ENCODE measurements at places on chromosomes 4 and X.

DNA sequence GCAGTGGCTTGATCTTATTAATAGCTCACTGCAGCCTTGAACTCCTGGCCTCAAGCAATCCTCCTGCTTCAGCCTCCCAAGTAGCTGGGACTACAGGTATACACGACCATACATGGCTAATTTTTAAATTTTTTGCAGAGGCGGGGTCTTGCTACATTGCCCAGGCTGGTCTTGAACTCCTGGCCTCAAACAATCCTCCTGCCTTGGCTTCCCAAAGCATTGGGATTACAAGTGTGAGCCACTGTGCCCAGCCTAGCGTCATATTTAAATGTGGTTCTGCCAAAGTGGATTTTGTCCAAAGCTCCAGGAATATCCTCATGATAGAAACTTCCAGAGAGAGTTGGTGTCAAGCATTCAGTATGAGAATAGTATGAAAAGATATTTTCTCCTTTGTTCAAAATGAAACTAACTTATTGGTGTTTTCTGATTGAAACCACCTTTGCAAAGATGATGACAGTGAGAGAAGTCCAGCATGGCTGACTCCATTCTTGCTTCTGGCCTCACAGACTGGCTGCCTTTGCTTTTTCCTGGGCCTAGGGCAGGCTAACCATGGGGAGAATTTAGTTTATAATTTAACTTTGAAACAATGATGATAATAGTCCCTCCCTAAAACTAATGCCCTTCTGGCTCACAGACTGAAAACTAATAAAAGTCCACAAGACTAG is 129.0 kb downstream of the C4orf51 start:
- no peak for DNase-seq

DNA sequence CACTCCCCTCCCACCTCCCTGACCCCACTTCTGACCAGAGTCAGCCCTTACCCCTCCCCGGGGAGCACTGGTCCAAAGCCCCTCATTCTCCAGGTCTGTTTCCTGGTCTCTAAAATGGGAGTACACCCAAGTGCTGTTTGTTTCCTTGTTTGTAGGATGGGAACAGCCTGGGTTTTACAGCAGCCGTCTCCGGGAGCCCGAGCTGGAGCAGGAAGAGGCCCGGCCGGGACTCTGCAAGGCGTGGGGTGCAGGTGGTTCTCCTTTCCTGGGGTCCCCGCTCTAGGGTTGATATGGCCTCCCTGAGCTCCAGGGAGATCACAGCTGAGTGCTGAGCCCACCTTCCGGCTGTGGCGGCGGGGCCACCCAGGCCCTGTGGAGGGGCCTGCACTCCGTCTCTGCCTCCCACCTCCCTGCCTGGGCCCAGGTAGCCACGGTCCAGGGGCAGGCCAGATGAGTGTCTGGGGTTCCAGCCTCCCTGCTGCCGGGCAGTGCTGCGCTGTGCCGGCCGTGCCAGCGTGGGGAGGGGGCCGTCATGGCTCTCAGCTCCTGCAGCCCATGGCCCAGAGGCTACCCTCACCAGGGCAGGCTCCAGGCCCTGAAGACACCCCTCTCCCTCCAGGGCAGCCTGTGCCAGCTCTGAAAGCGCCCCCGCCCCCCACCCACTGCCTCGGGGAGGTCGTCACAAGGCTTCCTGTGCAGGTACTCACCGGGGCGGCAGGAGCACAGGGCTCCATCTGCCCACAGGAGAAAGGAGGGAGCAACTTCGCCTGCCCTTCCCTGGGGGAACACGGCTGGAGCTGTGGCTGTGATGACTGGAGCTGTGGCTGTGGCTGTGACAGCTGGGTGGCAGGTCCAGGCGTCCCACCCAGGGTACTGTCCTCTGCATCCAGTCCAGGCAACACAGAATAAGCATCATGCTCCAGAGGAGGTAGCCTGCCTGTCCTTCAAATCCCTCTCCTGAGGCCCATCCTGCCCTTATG is 98.8 kb downstream of the ADRA2C start:
- no peak for DNase-seq

GRCh38 chr4:40622913-40623312 is 6.8 kb downstream of the RBM47 start:
- DNase-seq: no peak

DNA sequence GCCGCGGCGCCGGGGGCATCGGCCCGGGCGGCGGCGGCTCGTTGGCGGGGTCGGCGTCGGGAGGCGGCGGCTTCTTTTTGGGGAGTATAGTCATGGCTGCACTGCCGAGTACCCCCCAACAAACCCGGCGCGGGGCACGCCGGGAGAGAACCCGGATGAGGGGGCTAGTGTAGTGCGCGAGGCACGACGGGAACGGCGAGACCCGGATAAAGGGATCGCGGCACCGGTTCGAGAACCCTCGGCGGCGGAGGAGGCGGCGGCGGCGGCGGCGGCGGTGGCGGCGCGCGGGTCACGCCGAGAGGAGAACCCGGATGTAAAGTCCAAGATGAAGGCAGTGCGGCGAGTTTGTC is at the start of gene OTUD5:
Gene OTUD5, minus strand, starts transcription at position 131 of the 350 bp plus-strand sequence. Its CDS starts 37 bp downstream, at position 94.
- no peak for DNase-seq

GRCh38 chr4:54146139-54146538 is 46.2 kb downstream of the GSX2 start:
- no peak for DNase-seq

- no peak for DNase-seq
These were observed 175.4 kb downstream of the SH3BGRL start for GRCh38 chrX:81377329-81377728.

- peak; percentile 25 for DNase-seq
These were observed 14.5 kb downstream of the AFP start for GRCh38 chr4:73450398-73451004.

- DNase-seq: no peak
These were observed 323.6 kb downstream of the AFF2 start for GRCh38 chrX:148823986-148824385.

GRCh38 chr4:124188595-124188994 is 523.9 kb downstream of the ANKRD50 start:
- no peak for DNase-seq

DNA sequence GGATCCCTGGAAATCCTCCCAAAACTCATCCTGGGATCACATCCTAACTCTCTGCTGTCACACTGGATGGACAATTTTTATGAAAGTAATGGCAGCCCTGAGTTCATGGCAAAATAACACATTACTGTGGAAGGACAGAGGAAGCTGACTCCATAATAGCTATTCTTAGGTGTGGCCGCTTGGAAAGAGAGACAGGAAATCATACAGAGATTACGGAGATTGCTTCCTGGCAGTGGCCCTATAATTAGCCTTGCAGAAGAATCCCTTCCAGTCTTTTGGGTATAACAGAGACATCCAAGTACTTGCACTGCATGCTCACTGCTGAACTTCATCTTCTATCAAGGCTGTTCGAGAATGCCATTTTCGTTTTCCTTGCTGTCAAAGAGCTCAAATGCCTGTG is 133.1 kb upstream of the VCX start:
- DNase-seq: no peak

DNA sequence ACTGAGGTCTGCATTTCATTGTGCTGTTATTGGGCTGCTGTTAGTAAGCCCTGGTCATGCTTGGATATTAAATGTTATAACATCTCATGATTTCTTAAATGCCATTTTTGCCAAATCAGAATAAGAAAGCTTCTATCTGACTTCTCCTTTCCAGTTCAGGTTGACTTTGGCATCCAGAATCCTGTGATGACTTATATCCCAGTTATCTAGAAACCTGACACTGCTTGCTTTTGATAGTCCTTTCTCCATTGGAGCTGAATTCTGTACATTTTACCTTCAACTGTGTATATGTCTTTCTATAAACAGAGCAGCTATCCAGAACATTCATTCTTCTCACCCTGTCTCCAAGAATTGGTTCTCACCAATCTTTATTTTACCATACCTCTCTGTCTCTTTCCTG is 257.7 kb upstream of the GNPDA2 start:
- DNase-seq: no peak

- DNase-seq: no peak
These were observed 9.6 kb downstream of the PAICS start for GRCh38 chr4:56445699-56446098.

- DNase-seq: no peak
These were observed 64.3 kb downstream of the TIGD2 start for GRCh38 chr4:89175611-89176010.

DNA sequence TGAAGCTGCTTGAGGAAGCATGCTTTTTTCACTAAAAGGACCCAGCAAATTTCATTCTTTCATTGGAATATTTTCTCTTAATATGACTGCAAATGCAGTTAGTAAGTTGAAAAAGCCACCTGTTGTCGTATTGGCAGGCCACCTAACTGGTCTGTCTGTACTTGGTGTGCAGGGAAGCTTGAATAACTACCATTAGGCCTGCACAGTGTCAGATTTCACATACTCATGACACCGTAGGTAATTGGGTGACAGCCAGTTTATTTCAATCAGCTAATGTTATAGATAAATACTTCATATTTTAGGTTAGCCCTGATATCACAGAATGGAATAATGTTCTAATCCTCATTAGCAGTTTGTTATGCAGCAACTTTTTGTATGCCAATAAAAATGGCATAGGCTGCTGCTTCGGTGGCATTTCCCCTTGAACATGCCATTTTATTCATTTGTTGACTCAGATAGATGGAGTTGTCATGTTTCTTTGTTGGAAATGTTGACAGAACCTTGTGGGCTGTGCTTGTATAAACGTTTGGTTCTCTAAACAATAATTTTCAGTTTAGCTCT is 173.7 kb downstream of the RPA4 start:
- DNase-seq: no peak

GRCh38 chrX:6311540-6311939 is 82.9 kb upstream of the NLGN4X start:
- no peak for DNase-seq

GRCh38 chrX:9668537-9668936 is 97.1 kb downstream of the GPR143 start:
- no peak for DNase-seq

DNA sequence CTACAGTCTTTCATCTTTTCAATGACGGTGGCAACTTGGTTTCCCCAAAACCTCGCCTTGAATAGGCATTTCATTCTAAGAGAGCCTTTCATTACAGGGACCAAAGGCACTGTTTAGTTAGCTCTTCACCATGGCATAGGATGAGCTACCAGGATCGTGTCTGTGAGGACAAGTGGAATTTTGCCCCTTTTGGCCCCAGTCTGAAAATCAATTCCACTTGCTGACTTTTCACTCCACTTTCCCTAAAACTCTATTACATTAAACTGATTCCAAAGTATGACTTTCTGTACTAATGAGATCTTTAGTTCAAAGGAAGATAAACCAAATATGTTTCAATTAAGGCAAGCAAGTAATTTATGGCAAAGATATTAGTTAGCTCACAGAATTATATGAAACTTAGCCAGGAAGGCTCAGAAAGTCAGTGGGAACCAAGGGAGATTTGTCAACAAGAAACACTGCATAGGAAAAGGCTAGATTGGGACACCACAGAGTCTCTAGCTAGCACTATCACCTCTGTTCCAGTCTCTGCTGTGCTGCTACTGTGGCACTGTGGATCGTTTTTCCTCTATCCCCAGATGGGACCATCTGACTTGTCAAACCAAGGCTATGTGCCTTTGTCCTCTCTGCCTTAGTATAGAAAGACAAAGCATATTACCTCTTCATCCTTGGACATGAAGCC is 145.6 kb downstream of the SLC7A11 start:
- DNase-seq: no peak

- peak; percentile 4 for DNase-seq
These were observed 61.1 kb upstream of the DCTD start for GRCh38 chr4:182978152-182978827.

GRCh38 chrX:130694983-130695382 is 208.0 kb downstream of the ENOX2 start:
- no peak for DNase-seq

DNA sequence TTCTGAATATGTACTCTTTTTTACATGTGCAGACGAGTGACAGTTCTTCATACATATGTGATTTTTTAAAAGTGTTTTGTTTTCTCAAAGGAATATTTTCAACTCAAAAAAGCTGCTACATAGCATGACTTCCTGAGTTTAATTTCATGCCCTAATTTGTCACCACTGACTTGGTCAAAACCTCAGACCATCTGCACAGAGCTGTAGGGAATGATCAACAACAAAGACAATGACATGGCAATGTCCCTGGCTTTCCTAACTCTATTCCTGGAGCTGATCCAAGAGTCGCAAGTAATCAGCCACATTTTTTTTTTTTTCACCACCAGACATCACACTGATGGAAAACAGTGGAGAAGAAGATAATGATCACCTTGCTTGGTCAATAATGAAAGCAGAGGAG is 97.7 kb downstream of the TMA16 start:
- no peak for DNase-seq

- DNase-seq: no peak
These were observed 39.5 kb downstream of the WDR1 start for GRCh38 chr4:10077076-10077475.

GRCh38 chrX:13367950-13368349 is 48.1 kb upstream of the ATXN3L start:
- DNase-seq: no peak

DNA sequence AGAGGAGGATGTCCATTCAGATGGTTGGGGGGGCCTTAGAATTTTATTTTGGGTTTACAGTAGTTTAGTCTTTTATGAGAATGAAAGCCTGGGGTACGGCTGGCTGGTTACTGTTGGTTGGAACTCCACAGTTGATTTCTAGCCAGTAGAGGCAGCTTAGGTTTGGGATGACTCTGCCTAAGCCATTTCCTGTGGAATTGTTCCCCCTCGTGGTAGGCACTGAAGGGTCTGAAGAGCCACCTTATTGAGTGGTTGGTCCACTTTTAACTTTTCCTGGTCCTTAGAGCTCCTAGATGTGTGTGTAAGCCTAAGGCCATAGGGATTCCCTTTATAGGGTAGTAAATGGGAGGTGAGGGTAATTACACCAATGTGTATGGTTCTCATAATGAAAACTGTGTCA is 19.7 kb downstream of the SPIN3 start:
- no peak for DNase-seq

DNA sequence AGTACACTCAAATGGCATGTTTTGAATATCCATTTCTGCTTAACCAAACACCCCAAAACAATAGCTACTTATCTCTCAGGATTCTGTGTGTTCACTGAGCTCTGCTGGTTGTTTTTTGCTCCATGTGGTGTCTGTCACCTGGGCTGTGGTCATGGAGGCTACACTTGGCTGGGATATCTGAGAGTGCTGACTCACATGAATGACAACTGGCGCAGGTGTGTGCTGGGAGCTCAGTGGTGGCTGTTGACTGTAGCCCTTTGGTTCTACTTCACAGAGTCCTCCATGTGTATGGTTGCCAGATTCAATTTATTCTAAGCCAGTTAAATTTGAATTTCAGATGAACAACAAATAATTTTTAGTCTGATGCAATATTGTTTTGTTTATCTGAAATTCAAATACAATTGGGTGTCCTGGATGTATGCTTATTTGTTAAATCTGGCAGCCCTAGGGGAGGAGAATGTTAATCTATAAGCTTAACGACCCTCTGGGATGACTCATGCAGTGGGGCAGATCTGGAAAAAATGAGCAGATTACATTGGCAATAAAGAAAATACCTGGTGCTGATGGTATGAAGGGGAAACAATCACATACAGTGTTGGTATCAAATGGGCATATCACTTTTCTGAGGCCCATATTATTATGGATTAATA is 28.2 kb upstream of the TCEAL4 start:
- DNase-seq: no peak

GRCh38 chrX:46547857-46548256 is 2.6 kb upstream of the ZNF674 start:
- DNase-seq: no peak

GRCh38 chr4:83504503-83504902 is 19.6 kb upstream of the ABRAXAS1 start:
- DNase-seq: no peak

All from HS-5 (cell line).